ENCODE measurements at places on chromosomes 2 and 18.

DNA sequence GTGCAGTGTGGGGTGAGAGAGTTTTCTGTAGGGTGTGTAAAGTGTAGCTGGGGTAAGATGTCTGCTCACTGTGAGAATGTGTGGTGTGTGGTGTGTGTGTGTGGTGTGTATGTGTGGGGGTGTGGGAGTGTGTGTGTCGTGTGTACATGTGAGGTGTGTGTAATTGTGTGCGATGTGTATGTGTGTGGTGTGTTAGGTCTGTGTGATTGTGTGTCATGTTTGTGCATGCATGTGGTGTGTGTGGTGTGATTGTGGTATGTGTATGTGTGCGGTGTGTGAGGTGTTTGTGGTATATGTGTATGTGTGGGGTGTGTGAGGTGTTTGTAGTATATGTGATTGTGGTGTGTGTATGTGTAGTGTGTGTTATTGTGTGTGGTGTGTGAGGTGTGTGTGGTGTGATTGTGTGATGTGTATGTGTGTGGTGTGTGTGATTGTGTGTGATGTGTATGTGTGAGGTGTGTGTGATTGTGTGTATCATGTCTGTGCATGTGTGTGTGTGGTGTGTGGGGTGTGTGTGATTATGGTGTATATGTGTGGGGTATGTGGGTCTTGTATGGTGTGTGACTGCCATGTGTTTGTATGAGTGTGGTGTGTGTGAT, 241.7 kb upstream of the HDAC4 start:
- H3K4me3 ChIP-seq: no peak overlapping the region
- no peak for ATAC-seq
- no peak overlapping the region for H3K27ac ChIP-seq
- no peaks in the 10 kb centered on the region for H3K36me3 ChIP-seq
- no peaks in the 10 kb centered on the region for H3K27me3 ChIP-seq

GRCh38 chr2:208511573-208511972, 105.0 kb downstream of the PTH2R start:
- H3K4me3 ChIP-seq: no peak overlapping the region
- no peaks in the 10 kb centered on the region for H3K4me1 ChIP-seq
- no peaks in the 10 kb centered on the region for H3K27me3 ChIP-seq
- no peak overlapping the region for H3K27ac ChIP-seq

DNA sequence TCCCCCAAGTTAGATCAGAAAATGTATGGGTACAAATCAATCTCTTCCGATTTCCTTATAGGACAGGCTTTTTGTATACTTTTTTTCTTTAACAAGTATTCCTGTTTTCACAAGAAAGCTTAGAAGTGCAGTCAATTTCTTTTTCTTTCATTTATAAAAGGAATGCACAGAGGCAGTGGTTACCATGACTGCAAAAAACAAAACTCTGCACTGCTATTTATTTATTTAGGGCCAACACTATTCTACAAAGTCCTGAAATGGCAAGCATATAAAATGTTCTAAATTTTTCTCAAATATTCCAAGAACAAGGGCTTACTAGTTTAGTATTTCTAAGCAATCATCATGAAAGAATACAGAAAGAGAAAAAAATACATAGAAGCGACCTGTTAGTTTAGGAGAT, 22.2 kb downstream of the ATAD2B start:
- no peaks in the 10 kb centered on the region for H3K27me3 ChIP-seq
- no peaks in the 10 kb centered on the region for H3K36me3 ChIP-seq
- ATAC-seq: no peak
- H3K4me1 ChIP-seq: peaks cover 20% of the 10 kb centered on the region
- no peak overlapping the region for H3K27ac ChIP-seq

GRCh38 chr2:163692081-163692480, 43.7 kb downstream of the FIGN start:
- H3K27ac ChIP-seq: no peak overlapping the region
- H3K4me1 ChIP-seq: no peaks in the 10 kb centered on the region

GRCh38 chr18:10515456-10515855, 10.4 kb upstream of the NAPG start:
- H3K27ac ChIP-seq: no peak overlapping the region
- no peak for ATAC-seq
- H3K4me3 ChIP-seq: no peak overlapping the region
- H3K27me3 ChIP-seq: peaks cover 53% of the 10 kb centered on the region
- H3K36me3 ChIP-seq: no peaks in the 10 kb centered on the region
- H3K4me1 ChIP-seq: no peaks in the 10 kb centered on the region

- H3K27me3 ChIP-seq: no peaks in the 10 kb centered on the region
- H3K36me3 ChIP-seq: no peaks in the 10 kb centered on the region
- H3K4me3 ChIP-seq: no peak overlapping the region
- no peak overlapping the region for H3K27ac ChIP-seq
Observed at GRCh38 chr2:77862120-77862519, 339.9 kb upstream of the LRRTM4 start.

DNA sequence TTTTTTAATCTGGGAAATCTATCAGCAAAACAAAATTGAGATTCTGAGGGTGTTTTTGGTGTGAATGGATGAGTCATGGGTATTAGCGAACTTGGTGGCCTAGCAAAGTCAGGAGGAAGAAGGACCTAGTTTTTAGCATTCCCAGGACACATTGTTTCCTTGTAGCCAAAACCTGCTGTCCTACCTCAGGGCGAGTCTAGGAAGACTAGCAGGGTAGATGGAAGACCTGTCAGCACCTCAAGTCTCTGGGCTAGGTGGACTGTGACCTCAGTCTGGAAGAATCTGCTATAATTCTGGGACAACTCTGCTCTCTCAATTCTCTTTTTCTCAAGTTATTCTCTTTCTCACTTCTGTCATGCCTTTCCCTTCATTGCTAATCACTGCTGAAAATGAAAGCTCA, 1399.3 kb upstream of the LRRTM1 start:
- H3K36me3 ChIP-seq: no peaks in the 10 kb centered on the region
- H3K27ac ChIP-seq: no peak overlapping the region
- H3K4me3 ChIP-seq: no peak overlapping the region

GRCh38 chr18:12410081-12410481, 2.4 kb downstream of the PRELID3A start:
- peaks cover 5% of the 10 kb centered on the region for H3K27me3 ChIP-seq
- H3K36me3 ChIP-seq: no peaks in the 10 kb centered on the region
- H3K4me1 ChIP-seq: no peaks in the 10 kb centered on the region
- no peak for ATAC-seq
- no peak overlapping the region for H3K4me3 ChIP-seq

GRCh38 chr2:191559569-191559968, 118.4 kb upstream of the NABP1 start:
- no peak overlapping the region for H3K4me3 ChIP-seq
- H3K36me3 ChIP-seq: no peaks in the 10 kb centered on the region
- no peak for ATAC-seq
- H3K4me1 ChIP-seq: no peaks in the 10 kb centered on the region
- H3K27me3 ChIP-seq: peaks cover 14% of the 10 kb centered on the region

GRCh38 chr18:78995740-78996395, 16.2 kb downstream of the SALL3 start:
- no peaks in the 10 kb centered on the region for H3K4me1 ChIP-seq
- H3K36me3 ChIP-seq: no peaks in the 10 kb centered on the region
- no peak overlapping the region for H3K27ac ChIP-seq
